Muscle of leg (tissue), 16 donors: ENCODE measurements at places on chromosomes 12 and 14.
A peak's percentile ranks its signal among the peaks of the same experiment; 100 is the strongest.

- no peaks in the 10 kb centered on the region for H3K36me3 ChIP-seq
- H3K4me3 ChIP-seq: no peak overlapping the region
- no peaks in the 10 kb centered on the region for H3K27me3 ChIP-seq
Observed at GRCh38 chr12:8491646-8492530, 21.4 kb upstream of the CLEC4D start.

DNA sequence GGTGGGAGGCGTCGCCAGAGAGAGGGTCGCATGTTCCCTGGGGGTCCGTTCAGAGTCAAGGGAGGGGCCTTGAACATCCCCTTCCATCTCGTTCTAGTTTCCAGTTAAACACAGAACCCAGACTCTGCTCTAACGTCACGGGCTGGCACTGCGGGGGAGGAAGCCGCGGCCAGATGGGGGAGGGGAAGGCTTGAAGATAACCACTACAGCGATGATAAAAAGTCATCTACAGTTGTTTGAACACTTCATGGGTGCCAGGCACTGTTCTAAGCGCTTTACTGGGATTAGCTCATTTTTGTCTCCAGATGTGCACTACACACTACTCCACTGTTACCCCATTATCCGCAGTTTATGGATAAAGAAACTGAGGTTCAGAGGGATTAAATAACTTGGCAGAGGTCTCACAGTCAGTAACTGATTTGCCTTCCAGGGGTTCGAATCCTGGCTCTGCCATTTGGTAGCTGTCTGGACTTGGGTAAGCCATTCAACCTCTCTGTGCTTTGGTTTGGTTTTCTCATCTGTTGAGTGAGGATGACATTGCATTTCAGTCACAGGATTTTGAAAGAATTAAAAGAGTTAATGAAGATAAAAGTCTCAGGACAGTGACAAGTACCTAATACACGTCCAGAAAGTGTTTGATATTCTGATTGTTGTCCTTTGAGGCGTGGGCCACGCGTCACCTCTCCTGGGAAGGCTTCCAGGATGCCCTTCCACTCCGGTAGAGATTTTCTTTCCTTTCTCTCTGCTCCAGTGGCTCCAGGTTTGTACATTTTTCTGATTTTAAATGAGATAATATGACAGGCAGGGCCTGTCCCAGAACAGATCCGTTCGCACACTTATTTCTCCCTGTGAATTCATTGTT is 798 bp upstream of the RASAL1 start:
- no peak overlapping the region for H3K27ac ChIP-seq
- H3K36me3 ChIP-seq: no peaks in the 10 kb centered on the region
- H3K4me3 ChIP-seq: no peak overlapping the region
- H3K4me1 ChIP-seq: peaks cover 4% of the 10 kb centered on the region

- H3K36me3 ChIP-seq: no peaks in the 10 kb centered on the region
- DNase-seq: no peak
- no peaks in the 10 kb centered on the region for H3K4me1 ChIP-seq
- H3K27ac ChIP-seq: no peak overlapping the region
- no peak overlapping the region for H3K4me3 ChIP-seq
Observed at GRCh38 chr14:66104486-66104885, 381.7 kb upstream of the CCDC196 start.

GRCh38 chr14:22900081-22900799 is 17.2 kb downstream of the REM2 start:
- H3K4me3 ChIP-seq: no peak overlapping the region
- H3K4me1 ChIP-seq: no peaks in the 10 kb centered on the region
- no peak overlapping the region for H3K27ac ChIP-seq
- peak; percentile 81 for DNase-seq
- H3K27me3 ChIP-seq: no peaks in the 10 kb centered on the region

- H3K36me3 ChIP-seq: no peaks in the 10 kb centered on the region
- H3K4me1 ChIP-seq: peaks cover 16% of the 10 kb centered on the region
- H3K27me3 ChIP-seq: peaks cover 47% of the 10 kb centered on the region
Observed at GRCh38 chr14:103087343-103087835, 3.4 kb downstream of the LBHD2 start.

DNA sequence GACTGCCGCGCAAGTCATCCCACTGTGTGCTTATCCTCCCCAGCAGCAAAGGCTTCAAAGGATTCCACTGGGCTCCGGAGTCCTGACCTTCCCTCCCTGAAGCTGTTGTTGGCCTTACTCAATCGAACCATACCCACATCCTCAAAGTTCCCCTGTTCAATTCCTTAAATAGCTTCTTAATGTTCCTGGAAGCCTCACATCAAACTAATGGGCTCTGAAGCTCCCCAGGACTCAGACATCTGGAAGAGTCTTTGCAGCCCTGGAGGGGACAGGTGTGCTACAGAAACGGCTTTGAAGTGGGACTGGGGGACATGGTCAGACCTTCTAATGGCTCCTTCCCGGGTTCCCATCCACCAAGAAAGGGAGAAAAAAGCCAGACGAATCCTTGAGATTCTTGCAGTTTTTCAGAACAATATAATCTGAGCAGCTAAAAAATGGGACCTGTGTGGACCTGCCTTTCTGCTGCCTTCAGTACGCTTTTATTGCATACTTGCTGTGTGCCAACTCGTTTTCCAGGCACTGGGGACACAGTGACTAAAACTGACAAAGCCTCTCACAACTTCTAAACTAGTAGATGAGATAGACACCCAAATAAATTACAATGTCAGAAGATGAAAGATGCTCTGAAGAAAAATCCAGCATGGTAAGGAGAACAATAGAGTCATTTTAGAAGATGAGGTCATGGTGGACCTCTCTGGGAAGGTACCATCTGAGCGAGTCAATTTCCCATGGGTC is 204.5 kb downstream of the MON2 start:
- no peaks in the 10 kb centered on the region for H3K4me1 ChIP-seq
- no peak overlapping the region for H3K4me3 ChIP-seq
- H3K36me3 ChIP-seq: no peaks in the 10 kb centered on the region
- no peak for DNase-seq
- no peaks in the 10 kb centered on the region for H3K27me3 ChIP-seq

- DNase-seq: no peak
- no peaks in the 10 kb centered on the region for H3K27me3 ChIP-seq
- no peak overlapping the region for H3K4me3 ChIP-seq
- no peak overlapping the region for H3K27ac ChIP-seq
Observed at GRCh38 chr12:42260518-42260917, 22.5 kb upstream of the YAF2 start.

DNA sequence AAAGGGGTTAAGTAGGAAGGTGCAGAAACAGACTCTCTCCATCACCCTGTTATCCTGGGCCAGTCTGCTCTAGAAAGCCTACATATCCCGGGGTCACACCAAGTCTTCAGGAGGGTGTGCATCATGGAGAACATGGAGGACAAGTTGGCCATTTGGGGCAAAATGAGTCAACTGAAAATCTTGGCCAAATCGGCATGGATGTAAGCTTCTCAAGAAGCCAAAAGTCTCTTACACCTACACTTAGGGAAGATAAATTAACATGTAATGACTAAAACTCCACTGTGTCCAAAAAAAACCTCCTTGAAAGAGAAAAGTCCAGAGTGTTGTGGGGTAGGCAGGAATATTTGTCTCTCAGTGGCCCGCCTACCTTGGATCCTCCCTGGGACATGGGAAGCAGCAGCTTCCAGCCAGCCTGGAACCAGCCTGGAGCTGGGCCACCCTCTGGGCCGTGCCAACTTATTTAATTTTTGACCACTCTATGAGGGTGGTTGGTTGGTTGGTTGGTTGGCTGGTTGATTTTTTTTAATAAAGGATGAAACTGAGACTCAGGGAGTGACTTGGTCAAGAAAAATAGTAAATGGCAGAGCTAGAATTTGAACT is 17.9 kb upstream of the TC2N start:
- peaks cover 15% of the 10 kb centered on the region for H3K36me3 ChIP-seq
- peak overlapping the region; percentile 21 for H3K27ac ChIP-seq

DNA sequence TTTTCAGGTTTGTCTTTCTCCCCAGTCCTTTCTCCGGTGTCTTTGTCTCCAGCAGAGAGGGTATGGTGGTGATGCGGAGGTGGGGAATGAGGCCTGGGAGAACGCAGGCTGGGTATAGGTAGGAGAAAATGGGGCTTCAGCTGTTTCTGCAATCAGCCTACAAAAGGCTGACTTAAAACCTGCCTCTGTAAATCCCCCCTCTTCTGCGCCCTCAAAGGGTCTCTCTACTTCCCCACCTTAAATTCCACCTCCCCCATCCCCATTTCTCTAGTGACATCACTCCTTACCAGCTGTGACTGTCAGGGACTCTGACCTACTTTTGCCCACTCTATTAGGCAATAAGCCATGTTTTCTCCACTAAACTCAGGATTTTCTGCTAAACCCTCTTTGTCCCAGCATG is 8.1 kb upstream of the RIMKLB start:
- no peaks in the 10 kb centered on the region for H3K27me3 ChIP-seq
- no peak overlapping the region for H3K4me3 ChIP-seq
- peaks cover 15% of the 10 kb centered on the region for H3K4me1 ChIP-seq
- peak overlapping the region; percentile 35 for H3K27ac ChIP-seq
- H3K36me3 ChIP-seq: no peaks in the 10 kb centered on the region

GRCh38 chr14:22472466-22472865 is 116.6 kb downstream of the DAD1 start:
- H3K4me3 ChIP-seq: no peak overlapping the region
- H3K4me1 ChIP-seq: peaks cover 26% of the 10 kb centered on the region
- H3K36me3 ChIP-seq: no peaks in the 10 kb centered on the region
- H3K27me3 ChIP-seq: no peaks in the 10 kb centered on the region
- DNase-seq: no peak
- H3K27ac ChIP-seq: no peak overlapping the region

- H3K27ac ChIP-seq: no peak overlapping the region
- no peak for DNase-seq
- peaks cover 62% of the 10 kb centered on the region for H3K36me3 ChIP-seq
Observed at GRCh38 chr12:113908584-113909100, 57.5 kb downstream of the RBM19 start.

DNA sequence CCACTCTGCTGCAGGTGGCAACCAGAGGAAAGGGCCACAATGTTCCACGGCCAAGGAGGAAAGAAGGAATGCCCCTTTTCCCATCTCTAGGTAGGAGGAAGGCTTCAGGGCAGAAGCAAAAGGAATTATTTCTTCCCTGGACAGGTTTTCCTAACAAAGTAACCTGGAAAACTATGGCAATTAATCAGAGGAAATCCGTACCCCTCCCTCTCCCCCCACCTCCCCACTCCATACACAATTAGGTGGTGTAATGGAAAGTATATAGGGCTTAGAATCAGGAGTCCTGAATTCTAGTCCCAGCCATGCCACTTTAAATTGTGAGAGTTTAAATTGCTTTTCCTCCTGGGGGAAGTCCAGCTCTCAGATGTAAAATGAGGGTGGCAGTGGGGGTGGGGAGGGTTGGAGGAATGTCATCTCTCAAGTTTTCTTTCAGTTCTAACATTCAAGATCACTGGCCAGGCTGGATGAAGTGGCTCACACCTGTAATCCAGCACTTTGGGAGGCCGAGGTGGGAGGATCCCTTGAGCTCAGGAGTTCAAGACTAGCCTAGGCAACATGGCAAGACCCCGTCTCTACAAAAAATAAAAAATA is 1.7 kb downstream of the DHH start:
- H3K4me3 ChIP-seq: no peak overlapping the region
- H3K36me3 ChIP-seq: peaks cover 19% of the 10 kb centered on the region
- H3K27me3 ChIP-seq: peaks cover 71% of the 10 kb centered on the region
- H3K4me1 ChIP-seq: peaks cover 59% of the 10 kb centered on the region
- DNase-seq: no peak

DNA sequence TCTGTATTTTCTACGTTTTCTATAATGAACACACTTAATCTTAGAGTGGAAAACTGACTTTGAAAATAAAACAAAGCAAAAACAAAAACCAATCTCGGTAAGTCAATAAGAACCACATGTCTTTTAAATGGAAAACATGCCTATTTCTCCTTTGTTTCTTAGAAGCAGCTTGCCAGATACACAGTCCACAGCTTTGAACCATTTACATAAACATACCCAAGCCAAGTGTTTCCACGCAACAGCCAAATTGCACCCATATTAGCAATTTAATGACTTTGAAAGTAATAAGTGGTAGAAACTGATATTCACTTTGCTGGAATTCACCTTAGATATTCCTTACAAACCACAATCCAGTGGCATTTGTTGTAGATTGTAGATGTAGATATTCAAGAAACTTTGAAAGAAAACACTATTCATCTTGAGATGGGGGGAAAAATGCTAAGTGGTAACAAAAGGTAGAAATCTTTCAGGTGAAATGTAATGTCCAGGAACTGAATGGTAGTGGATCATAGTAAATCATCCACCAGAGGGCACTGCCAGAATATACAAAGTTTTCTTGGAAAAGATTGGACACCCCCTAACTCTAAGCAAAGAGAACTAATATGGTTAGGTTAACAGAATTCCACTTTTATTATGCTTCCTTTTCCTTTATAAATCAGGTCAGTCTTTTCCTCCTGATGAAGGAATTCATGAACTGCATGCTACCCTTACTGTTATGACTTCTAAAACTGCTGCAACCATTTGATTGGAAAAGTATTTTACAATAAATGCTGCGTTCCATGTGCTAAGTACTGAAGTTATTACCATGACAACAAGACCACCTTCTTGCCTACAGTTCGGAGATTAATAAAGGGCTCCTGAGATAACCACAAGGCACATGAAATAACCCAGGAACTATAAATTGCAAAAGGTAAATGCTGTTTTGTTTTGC is 69.8 kb downstream of the RERG start:
- no peaks in the 10 kb centered on the region for H3K27me3 ChIP-seq
- peak; percentile 60 for DNase-seq
- no peak overlapping the region for H3K4me3 ChIP-seq
- no peak overlapping the region for H3K27ac ChIP-seq

DNA sequence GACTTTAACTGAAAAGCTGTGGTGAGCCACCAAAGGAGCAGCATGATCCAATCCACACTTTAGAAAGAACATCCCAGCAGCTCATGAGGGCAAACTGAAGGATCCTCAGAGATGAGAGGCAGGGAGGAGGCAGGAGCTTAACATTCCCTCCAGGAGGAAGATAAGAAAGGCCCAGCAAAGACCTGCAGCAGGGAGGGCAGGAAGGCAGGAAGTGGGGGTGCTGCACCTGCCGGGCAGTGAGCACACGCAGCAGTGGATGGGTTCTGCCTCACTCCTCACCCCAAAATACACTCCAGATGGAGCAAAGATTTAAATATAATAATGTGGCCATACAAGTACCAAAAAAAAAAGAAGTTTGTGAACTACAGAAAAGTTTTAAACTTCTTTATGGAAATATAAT is 48.4 kb downstream of the GCH1 start:
- H3K36me3 ChIP-seq: no peaks in the 10 kb centered on the region
- no peak overlapping the region for H3K4me3 ChIP-seq
- no peaks in the 10 kb centered on the region for H3K4me1 ChIP-seq
- no peak for DNase-seq

DNA sequence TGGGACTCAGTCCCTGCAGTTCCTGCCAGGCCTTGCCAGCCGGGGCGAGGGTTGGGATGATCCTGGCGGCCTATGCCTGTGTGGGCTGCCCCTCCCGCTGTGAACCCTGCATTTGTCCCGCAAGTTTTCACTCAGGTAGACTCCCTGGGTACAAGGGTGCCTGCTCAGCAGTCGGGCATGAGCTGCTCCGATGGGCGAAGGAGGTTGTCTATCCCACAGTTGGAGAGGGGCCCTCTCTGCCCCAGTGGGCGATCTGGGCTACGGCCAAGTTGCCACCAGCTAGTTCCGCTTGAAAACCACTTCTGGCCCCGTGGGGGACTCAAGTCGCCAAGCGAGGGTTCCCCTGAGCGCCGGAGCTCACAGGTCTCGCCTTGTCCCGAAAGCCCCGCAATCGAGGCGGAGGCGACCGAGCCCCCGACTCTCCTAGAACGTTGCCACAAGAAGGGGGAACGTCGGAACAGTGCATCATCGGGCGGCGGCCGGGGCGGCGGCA is 365 bp upstream of the TPI1 start:
- H3K4me3 ChIP-seq: peak overlapping the region; percentile 85
- peaks cover 73% of the 10 kb centered on the region for H3K36me3 ChIP-seq

- peaks cover 43% of the 10 kb centered on the region for H3K4me1 ChIP-seq
- peak overlapping the region; percentile 86 for H3K27ac ChIP-seq
- peaks cover 73% of the 10 kb centered on the region for H3K36me3 ChIP-seq
- H3K4me3 ChIP-seq: no peak overlapping the region
Observed at GRCh38 chr12:6602526-6602925, 4.7 kb downstream of the CHD4 start.
